ENCODE measurements at places on chromosomes 5 and 9. TPM values are rescaled to one million over a fixed set of nuclear protein-coding genes. Genes with fewer than 3 reads are reported as not detected.

BTNL8 gene
- not detected for total RNA-seq

CAMK2A gene
- 0.49 TPM for total RNA-seq

AK6 gene
- total RNA-seq: 20.7 TPM

PCDHAC2 gene
- 2.2 TPM for total RNA-seq

UAP1L1 gene
- 5.7 TPM for total RNA-seq

NUTM2F gene
- total RNA-seq: not detected

SMIM32 gene
- total RNA-seq: 0.36 TPM

C7 gene
- total RNA-seq: 267 TPM

FCHSD1 gene
- total RNA-seq: 31.3 TPM

GABRA6 gene
- not detected for total RNA-seq

PCDHB11 gene
- 5.0 TPM for total RNA-seq

Data from sigmoid colon (tissue), 7 donors.